ENCODE measurements at places on chromosomes 5 and 9.

DNA sequence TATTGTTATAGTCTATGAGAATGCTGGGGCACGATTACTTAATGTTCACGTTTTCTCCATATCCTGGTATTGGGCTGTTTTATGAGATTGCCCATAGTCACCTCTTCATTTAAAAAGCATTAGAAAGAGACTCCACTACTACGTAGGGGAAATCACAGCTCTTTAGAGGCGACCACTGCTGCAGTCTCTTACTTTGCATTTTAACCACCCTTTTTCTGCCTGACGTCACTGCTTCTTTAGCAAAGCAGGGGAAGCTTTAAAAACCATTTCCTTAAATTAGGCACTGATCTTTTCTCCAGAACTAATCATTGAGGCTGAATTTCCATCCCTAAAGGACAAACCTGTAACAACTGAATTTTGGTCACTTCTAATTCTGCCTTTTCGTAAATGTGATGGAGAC is 38.9 kb downstream of the ZNF608 start:
- no peak for DNase-seq

GRCh38 chr5:58763390-58763789 is 180.5 kb downstream of the RAB3C start:
- DNase-seq: no peak

GRCh38 chr5:57833489-57833888 is 350.9 kb upstream of the ACTBL2 start:
- DNase-seq: no peak

- DNase-seq: no peak
Observed at GRCh38 chr5:113112435-113112834, 135.8 kb downstream of the DCP2 start.

GRCh38 chr5:2441495-2442180 is 309.8 kb downstream of the IRX2 start:
- DNase-seq: no peak

DNA sequence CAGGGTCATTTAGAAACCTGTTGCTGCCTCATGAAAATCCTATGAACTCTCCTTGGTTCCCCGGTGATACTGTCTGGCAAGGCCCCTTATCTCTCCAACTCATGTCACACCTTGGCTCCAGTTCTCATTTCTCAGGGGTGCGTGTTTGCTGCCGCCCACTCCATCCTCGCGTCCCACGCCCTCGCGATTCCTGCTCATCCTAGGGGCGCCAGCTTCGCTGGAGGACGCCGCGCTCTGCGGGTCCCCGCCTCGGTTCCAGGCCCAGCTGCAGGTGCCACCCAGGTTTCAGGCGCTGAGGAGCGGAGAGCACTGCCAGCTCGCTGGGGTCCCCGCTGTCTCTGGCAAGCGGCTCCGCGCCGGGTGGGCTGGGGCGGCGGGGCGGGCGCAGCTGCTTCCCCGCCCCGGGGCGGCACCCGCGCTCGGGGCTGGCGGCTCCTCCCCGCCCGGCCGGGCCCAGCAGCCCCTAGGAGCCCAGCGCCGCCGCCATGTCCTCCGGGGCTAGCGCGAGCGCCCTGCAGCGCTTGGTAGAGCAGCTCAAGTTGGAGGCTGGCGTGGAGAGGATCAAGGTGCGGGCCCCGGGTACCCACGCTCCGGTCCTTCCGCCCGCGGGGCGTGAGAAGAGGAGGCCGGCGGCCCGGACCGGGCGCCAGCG is at the start of gene GNG10:
TSS of gene GNG10 (plus strand) at position 456 of the 652 bp plus-strand sequence. CDS start at position 486, 30 bp downstream.
- peak; percentile 78 for DNase-seq

DNA sequence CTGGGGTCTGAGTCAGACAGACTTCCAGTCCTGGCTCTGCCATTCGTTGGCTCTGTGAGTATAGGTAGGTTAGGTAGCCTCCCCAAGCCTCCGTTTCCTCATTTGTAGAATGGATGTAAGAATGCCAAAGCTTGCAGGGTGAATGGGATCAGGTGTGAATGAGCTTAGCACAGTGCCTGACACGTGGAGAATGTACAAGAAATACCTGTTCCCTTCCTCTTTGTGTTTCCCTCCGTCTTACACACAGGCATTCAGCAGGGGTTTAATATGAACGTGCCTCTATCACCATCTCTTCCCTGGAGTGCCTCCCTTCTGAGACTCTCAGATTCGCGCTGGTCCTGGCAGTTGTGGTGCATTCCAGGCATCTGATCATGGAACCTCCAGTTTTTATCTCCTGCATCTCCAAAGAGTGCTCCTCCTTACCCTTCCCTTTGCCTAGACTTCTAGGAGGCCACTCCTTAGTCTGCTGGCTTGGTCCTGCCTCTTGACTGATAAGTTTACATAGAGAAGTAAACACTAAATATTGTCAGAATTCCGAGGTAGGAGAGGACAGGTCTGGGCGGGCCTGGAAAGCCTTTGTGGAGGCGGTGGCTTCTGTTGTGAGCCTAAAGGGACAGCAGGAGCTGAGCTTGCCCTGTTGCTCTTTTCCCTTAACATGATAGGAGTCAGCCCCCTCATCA is 199.4 kb downstream of the AOPEP start:
- no peak for DNase-seq

DNA sequence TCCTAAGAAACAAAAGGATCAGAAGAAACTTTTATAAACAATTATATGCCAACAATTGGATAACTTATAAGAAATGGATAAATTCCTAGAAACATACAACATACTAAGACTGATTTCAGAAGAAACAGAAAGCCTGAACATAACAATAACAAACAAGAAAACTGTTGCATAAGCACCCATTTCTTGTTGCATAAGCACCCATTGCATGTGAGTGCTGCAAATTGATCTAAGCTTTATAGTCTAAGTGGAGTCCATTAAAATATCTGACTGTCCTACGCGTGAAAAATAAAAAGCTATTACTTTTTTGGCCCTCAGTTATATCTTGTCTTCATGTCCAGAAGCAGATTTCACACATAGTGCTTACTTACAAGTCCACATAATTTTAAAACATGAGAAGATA is 19.3 kb downstream of the TYRP1 start:
- DNase-seq: no peak

GRCh38 chr5:142433526-142434321 is 108.9 kb upstream of the SPRY4 start:
- no peak for DNase-seq

- no peak for DNase-seq
Observed at GRCh38 chr5:1380910-1381309, 36.0 kb upstream of the CLPTM1L start.

GRCh38 chr5:141841378-141842180 is 36.6 kb downstream of the PCDH1 start:
- DNase-seq: no peak

DNA sequence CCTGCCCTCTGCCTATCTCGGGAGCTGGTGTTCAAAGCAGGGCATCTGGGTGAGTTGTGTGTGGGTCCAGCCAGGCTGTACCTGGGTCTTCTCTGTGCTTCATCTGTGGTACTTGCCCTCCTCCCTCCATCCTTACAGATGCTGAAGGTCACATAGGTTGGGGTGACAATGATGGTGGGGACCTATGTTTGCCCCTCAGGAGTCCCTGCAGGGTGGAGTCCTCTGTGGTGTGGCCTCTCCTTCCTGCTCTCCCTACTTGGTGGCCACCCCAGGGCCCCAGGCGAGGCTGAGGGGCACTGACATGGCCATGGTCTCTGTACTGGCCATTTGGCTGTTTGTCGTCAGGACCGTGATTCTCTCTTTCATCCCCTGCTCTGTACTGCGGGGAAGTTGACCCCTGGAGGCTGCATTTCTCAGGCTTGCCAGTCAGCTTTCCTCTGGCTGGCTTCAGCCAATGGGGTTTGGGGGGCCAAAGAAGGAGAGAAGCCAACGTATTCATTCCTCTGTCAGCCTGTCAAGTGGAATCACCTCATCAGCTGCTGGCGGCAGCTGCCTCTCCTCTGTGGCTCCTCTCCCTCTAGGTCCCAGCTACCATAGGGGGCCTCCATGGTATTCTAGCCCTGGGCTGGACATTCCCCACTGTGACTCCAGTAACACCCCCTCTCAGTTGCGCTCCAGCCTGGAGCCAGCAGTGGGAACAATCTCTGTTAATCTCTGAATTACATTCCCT is 4.6 kb downstream of the DCANP1 start:
- DNase-seq: no peak

GRCh38 chr9:97543561-97543960 is 42.1 kb downstream of the TMOD1 start:
- DNase-seq: no peak

DNA sequence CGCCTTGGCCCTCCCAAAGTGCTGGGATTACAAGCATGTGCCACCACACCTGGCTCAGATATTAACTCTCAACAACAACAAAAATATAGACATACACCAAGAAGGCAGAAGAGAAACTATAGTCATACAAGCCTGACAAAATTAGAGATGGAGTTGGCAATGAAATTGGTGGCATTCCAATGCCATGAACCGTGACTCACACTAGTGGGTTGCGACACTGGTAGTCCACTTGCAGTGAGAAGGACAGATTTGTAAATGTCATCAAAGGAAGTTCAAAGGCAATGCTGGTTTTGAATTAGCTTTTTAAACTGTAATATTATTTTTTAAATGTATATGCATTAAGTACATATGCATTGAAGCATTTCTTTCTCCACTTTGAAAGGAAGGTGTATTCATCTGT is 8.5 kb upstream of the DNAJC25 start:
- no peak for DNase-seq

DNA sequence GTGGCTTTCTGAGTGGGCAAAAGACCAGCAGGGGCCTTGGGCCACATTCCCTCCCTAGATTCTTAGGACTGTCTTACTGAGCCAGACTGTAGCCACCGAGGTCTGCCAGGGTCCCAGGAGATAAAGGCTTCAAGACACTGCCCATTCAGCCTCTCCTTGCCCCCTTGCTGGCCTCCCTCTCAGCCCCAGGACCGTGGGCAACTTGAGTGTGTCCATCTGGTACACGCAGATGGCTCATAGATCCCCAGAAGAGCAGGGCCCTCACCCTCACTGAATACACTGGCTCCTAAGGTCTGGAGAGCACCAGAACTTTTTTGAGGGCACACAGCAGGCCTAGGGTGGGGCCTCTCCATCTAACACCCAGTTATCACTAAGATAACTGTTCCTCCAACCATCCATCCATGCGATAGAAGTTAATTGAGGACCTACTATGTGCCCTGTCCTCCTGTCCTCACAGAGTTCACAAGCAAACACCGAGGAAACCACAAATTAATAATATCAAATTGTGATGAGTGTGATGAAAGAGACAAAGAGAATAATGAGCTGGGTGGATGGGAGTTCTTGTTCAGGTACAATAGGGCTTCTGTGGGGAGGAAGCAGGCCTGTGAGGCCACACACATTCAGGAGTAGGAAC is 4.9 kb upstream of the PDGFRB start:
- DNase-seq: no peak

DNA sequence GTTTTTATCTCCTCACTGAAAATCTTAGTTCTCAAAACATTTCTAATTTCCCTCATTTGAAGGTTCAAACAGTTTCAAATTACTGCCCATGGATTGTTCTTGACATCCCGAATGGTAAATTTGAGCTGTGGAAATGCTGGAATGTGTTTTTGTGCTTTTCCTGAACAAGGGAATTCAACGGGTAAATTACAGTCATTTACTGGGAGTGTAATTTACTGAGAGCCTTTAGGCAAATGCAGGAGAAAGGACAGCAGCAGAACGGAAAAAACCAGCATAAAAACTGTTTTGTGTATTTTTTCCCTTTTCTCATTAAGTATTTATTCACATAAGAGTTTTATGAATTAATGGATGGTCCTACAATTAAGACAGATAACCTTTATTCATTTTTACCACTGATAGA is 139.2 kb downstream of the PBX3 start:
- DNase-seq: no peak

- no peak for DNase-seq
Observed at GRCh38 chr9:73050065-73050816, 97.4 kb upstream of the ALDH1A1 start.

GRCh38 chr5:97618721-97619120 is 435.7 kb upstream of the RIOK2 start:
- no peak for DNase-seq

DNA sequence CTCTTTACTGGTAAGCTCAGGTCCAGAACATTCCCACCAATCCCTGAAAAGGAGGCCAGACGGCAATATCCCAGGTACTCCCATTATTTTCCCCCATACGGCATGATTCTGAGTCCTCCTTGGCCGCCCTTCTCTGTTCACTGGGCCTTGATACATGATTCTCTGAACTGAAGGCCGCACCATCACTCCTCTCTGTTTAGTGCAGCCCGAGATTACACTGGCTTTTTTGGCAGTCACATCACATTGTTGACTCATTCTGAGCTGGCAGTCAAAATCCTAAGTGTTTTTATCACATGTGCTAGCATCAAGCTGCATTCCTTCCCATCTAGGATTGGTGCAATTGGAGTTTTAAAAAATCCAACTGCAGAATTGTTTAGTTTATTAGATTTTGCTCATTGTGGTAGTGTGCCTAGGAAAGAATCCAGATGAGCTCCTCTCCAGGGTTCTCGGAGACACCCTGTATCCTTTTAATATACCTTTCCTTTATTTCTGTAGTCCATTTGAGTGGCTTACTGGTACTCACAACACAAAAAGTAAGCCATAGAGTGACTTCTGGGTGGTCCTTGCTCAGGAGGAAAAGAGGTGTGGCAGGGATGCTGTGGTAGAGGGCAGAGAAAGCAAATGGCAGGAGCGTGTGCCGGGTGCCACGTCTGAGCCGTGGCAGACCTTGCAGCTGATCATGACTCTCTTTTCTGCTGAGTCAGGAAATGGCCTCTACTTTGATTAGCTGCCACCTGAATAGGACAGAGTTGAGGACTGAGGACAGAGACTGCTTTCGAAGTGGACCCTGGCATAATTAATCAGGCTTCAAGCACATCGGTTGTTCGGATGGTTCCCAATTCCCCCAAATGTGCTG is 121.1 kb upstream of the IL12B start:
- DNase-seq: no peak

DNA sequence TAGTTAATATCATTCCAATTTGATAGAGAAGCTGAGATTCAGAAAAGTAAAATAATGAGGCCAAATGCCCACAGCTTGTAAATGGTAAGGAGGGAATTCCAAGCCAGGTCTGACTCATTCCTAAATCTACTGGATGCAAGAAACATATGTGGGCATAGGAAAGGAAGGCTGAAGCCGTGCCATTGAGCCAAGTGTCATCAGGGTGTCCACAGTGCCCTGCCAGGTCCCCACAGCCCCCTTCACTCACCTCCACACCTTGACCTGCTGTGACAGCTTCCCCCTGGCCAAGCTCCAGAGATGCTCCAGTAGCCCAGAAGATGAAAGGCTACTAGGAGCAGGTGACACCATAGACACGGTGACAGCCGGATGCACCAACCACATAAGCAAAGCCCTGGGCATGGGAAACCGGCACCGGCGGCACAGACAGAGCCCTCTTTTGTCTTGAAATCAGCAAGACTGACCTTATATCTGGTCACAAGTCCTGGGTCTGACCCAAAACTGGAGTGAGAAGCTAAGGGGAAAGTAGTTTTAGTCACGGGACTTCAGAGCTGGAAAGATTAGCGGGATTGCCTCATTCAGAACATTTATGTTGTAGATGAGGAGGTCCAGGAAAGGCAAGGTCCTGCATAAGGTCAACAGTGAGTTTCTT is 20.1 kb upstream of the FAT2 start:
- no peak for DNase-seq
